ENCODE measurements at places on chromosomes 16 and 17.

DNA sequence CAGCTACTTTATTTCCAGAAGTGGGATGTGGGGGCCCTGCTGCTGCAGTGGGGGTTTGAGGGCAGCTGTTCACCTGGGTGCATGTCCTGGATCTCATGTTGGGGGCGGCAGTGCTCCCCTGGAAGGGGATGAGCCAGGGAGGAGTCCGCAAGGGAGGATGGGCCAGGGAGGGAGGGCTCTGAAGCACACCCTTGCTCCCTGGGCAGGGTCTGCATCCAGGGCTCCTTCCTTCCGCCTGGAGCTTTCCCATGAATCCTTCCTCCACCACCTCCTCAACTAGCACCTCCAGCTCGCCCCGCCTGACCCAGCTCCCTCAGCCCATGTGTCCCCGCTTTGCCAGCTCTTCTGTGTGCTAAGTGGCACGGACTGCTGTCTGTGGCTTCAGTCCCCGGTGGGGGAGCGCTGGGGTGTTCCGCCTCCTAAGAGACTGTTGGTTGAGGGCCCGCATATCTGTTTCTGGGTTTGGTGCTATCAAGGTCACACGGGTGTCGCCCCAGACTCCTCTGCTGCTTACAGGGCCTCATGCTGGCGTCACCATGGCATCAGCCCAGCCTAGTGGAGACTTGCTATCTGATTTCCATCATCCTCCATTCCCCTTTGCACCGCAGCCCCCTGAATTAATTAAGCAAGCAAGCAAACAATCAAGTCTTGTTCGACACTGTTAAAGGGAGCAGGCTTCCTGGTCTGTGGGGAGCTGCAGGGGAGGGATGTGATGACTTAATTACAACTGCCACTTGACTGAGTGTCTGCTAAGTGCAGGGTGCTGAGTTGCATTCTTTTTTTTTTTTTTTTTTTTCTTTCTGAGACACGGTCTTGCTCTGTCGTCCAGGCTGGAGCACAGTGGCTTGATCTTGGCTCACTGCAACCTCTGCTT, 71.8 kb downstream of the PRKCA start:
- peak; percentile 44 for DNase-seq

GRCh38 chr17:74850914-74851313, 8.8 kb downstream of the GRIN2C start:
- DNase-seq = no peak

DNA sequence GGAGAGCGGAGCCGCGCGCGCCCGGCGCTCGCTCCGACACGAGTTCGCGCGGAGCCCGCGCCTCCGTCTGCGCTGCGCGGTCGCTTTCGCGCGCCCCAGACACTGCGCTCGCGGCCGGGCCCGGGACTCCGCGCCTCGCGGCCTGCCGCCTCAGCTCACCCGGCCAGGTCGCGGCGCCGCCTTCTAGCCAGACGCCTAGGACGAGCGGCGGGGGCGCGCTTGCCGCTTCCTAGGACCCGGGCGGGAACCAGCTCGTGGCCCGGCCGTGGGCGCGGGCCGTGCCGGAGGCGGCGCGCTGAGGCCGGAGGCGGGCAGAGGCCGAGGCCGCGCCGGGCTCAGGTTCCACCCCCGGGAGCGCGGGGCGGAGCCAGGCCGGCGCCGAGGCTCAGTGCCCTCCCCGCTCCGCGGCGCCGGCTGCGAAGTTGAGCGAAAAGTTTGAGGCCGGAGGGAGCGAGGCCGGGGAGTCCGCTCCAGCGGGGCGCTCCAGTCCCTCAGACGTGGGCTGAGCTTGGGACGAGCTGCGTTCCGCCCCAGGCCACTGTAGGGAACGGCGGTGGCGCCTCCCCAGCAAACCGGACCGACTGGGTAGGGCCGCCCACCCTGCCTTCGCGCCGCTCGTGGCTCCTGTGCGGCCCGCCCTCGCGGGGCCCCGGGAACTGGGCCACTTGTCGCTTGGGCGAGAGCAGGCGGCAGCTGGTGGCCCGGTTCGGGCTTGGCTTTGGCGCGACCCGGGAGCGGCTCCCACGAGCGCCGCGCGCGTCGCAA, at the start of gene SPHK1:
TSS of gene SPHK1 (plus strand) at position 388 of the 765 bp plus-strand sequence. CDS start 1,036 bp downstream, outside the sequence.
- peak; percentile 73 for DNase-seq

- DNase-seq = no peak
Observed at GRCh38 chr17:4893721-4894560, 5.4 kb upstream of the C17orf107 start.

- no peak for DNase-seq
Observed at GRCh38 chr16:77662246-77662645, 60.1 kb upstream of the NUDT7 start.

DNA sequence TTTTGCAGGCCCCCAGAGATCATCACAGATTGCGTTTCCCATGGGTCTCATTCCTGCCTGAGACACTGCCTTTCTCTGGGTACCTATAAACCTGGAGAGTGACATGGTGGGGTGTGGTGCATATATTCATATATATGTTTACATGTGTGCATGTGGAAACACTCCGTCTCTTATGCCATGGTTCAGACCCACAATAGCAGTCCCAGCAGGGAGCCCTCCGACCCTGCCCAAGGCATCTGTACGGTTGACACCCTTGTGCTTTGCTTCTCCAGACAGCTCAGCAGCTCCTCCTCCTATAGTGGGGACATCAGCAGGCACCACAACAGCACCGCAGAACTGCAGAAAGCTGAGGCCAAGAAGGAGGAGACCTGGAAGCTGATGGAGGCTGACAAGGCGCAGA, 116.8 kb downstream of the ABCC6 start:
- no peak for DNase-seq
